ENCODE measurements at places on chromosomes 6 and 20. TPM values are rescaled to one million over a fixed set of nuclear protein-coding genes. Genes with fewer than 3 reads are reported as not detected.

GRCh38 chr6:26159357-26160273, 72.4 kb downstream of the HFE start:
- peak; percentile 7 for DNase-seq

DNA sequence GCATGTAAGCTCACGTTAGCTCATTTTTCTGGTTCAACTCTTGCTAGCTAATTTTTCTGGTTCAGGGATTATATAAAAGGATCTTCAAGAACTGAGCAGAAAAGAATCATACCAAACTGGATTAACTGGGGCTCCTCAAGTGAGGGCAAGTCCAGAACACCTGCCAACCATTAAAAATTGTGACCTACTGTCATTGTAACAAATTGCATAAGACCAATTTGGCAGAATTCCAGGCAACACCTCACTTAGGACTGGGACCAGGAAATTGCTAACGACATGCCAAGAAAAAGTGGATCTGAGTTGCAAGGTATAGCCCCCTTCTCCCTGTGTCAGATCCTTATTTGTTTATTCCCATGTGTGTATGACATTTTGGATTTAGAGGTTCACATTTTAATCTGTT, 216.6 kb downstream of the HIVEP2 start:
- DNase-seq: no peak

DNA sequence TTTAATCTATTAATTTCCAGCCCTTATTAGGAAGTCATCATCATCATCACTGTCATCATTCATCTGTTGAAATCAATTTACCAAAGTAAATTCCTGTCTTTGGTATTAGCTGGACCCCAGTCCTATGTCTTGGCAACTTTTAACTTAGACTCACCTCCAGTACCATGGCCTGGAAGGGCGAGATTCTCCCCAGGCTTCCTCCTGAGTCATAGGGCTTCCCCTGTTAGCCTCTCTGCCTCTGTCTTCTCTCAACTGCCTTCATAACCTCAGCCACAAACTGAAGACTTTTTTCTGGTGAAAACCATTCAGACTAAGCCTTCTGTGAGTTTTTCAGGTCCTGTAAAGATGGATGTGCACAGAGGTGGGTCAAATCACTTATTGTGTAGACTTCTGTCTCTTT, 95.0 kb downstream of the NKAIN2 start:
- no peak for DNase-seq

DNA sequence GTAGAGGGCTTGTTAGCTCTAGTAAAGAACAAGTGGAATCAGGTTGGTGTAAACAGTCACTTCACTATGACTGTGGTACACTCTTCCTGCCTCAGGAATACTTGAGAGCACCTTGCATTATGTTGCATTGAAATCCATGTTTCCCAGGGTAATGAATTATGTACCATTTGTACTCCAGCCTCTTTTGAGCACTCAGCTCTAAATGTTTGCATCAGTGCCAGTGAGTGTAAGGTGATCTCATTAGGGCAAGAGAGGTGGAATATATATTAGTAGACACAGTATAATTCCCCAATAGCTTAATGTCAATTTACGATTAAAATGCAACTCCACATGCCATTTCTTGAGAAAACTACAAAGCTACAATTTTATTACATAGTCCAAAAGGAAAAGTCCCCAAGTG, 319.6 kb upstream of the POU3F2 start:
- no peak for DNase-seq

DNA sequence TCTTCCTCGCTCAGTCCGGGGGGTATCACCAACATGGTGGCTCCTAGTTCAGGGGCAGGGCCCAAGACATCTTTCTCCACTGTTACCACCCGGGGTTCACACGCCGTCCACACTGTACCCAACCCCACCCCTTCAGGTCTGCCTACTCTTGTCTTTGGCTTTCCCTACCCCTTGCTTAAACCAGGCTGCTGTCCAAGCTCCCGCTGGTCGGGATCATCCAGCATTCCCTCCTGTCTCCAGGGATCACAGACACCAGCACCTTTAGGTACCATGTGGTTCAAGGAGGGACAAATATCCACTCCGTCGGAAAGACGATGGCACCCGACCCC, 395 bp downstream of the NELFE start:
- no peak for DNase-seq

The KHDRBS2 gene
- polyA plus RNA-seq: 14.3 TPM

DNA sequence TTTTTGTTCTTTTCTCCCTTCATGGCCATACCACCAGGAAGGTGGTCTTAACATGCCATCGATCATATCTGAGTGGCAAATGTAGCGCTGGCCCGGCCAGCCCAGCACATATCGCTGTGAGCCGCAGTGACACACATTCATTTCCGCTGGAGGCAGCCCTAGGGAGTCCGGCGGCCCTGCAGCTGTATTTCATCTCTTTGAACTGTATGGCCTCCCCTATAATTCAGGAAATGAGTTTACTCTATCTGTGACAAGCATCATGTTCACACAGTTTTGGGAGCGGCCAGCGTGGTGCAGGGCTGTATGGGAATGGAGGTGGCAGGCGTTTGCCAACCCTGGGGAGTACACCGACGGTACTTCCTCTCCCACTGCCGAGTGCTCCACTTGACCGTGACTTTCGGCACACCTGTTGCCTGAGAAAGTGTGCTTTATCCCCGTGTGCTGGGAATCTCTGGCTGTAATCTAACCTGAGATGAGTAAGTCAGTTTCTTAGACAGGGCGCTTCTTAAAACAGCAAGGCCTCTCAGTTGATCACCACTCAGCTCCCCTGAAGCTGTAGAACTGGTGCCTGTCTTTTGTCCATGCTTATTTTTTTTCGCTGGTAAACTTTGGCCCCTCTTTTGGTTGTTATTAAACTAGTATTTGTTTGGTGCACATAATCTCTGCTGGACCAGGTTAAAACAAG, 257.1 kb upstream of the TAB2 start:
- peak; percentile 34 for DNase-seq

The GRM1 gene
- not detected for polyA plus RNA-seq

DNA sequence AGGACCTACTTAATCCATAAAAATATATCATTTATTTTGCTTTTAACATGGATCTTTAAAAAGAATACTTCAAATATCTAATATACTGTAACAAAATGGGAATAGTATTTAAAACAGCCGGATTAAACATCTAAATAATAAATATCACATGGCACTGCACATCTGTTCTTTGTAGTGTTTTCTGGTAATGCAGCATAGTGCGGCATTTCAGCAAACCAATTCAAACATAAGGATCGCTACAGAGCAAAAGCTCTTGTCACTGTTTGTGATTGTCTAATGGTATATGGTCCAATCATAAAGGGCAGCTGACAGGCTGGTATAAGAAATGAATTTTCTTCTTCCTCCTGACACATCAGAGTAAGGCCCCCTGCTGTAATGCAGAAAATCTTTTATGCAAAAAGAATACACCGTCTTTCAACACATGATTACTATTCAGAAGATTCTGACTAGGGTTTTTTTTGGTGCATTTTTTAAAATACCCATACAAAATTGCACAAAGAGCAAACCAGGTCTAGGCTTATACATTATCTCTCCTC, 40.0 kb upstream of the POU3F2 start:
- no peak for DNase-seq

- no peak for DNase-seq
Measured at GRCh38 chr20:46261456-46262253, 46.6 kb downstream of the CDH22 start.

DNA sequence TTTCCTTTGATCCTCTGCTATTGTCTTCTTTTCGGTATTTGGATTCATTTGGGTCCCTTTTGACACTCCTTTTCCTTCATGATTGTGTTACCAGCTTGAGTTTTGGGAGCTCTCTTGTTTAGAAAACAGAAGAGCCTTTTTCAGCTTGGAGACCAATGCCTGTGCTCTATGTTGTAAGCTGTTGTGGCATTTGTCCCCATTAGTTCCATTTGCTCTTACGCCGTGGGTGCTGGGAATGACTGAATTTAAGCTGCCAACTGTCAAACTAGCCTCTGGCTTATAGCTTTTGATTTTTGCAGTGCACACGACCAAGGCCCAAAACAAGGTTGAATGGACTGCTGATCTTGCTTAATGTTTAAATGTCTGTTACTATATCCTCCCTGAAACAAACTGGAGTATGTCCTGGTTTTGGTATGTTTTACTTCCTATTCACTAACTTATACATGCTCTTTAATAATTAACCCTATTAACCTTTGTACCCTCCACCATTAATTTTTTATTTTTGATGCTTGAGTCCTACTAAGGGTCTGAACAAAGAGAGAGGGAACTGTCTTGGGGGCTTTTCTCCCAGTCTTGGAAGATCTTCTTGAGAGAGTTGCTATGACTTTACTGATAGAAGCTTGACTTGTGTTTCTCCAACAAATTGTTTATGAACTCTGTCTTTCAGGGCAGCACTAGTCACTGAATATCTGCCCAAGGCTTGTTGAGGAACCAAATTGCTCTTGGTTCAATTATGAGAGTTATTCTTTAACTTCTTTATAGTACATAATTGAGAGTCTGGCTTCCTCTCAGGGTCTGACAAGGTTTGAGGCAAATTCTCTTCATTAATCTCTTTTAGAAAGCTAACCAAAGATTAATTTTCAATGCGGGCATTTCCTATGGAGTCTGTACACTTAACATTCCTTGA, 100.3 kb upstream of the SIRPG start:
- no peak for DNase-seq

The ADGRF4 gene
- polyA plus RNA-seq: not detected

- DNase-seq: no peak
Measured at GRCh38 chr20:3423126-3423525, 15.7 kb upstream of the DNAAF9 start.

GRCh38 chr20:45985573-45985972, 13.6 kb upstream of the ZNF335 start:
- DNase-seq: no peak

DNA sequence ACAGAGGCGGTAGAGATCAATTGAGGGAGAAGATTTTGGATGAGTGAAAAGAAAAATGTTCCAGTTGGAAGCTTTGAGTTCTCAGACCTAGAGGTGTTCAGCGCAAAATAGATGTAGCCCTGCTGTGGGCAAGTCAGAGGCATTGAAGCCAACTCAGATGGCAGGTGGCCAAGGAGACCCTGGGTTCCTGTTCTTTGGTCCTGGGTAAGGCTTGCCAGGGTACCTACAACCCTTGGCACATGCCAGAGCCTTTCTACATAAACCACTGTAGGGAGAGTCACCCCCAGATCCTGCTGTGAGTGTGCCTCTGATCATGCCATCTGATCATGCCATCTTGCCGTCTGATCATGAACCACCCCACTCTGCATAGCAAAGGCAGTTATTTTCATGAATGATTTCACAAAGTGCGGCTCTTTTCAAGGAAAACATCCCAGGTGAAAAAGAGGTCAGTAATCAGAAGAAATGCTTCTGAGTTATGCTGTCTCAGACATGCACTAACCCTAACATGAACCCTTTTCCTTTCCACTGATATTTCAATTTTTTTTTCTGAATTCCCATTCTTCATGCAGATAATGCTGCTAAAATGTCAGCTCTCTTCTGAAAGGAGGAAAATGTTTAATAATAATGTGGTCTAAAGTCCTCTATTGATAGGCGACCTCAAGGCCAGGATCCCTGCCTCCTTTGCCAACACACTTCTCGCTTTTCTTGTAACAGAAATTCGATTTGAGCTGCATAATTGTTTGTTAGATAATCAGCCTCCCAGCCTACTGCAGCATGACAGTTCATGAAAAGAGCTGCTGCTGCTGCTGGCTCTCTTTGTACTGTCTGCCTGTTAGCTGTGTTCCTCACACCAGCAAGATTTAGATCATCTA, 153.6 kb downstream of the MTHFD1L start:
- no peak for DNase-seq

- peak; percentile 60 for DNase-seq
Measured at GRCh38 chr6:113854531-113855499, 2.3 kb upstream of the MARCKS start.

DNA sequence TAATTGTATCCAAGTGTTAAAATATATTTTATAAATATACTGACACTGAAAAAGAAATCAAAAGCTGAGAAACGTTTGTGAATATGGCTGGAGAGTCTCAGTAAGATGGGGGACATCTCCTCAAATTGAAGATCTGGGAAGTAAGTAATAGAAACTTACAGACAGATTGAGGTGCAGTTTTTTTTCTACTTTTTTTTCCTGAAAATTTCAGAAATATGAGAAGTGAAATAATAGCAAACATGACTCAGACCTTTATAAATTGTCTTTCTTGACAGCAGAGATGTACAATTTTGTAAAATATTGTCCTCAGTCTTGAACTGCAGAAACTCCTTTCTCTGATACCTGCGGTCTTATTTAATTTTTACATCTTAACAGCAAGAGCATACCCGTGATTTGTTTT, 347.1 kb downstream of the UTRN start:
- DNase-seq: no peak

DNA sequence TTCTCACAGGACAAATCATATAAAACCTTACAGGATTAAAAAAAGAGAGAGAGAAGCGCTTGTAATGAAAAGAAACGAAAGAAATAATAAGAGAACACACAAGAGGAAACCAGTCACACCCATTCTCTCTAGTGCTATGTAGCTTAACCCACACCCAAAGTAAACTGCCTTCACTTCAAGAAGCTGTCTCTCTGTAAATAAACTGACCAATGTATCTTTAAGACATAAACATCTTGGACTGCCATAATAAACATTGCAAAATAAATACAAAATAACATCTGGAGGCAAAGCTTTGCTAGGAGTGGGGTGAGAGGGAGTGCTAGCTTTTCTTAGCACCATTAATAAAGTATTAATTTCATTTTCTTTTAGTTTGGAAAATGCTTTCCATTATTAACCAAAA, 61.6 kb upstream of the RNF146 start:
- no peak for DNase-seq

GRCh38 chr20:63929071-63929470, 27.1 kb downstream of the UCKL1 start:
- no peak for DNase-seq

GRCh38 chr6:13695252-13695651, 16.4 kb downstream of the RANBP9 start:
- no peak for DNase-seq

The BPI gene
- polyA plus RNA-seq: not detected

GRCh38 chr6:72865467-72865866, 243.6 kb downstream of the KCNQ5 start:
- no peak for DNase-seq

DNA sequence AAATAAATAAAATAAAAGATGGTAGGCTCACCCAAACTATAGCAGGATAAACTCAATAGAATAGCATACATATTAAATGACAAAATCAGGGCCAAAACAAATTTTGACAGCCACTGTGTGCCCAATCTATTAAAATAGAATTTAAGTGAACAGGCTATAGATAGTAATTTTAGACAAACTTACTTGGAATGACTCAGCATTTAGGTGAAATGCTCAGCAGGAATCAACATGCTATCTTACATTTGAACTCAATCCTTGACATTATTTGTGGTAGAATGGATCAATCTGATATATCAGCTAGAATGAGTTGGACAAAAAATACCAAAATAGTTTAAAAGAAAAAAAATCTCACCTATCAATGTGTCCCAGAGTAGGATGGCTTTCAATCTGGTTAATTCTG, 578.6 kb downstream of the RFPL4B start:
- no peak for DNase-seq

GRCh38 chr6:106417572-106418147, 57.1 kb downstream of the CRYBG1 start:
- DNase-seq: no peak

The COL20A1 gene
- not detected for polyA plus RNA-seq

DNA sequence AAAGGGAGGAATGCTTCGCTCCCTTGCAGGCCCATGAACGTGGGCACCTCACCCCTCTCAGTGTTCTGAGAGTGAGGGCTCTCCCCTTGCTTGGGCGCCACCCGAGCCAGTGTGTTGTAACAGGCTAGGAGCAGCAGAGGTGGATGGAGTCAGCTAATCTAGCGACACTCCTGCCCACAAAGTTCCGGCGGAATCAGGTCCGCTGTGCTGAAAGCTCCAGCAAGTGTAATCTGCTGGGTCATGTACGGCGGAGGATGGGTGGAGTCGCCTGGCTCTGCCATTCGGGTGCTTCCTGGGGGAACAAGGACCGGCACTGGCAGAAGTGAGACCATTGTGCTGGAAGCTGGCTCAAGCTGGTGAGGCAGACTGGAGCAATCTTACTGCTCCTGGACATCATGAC, 1310.1 kb downstream of the EPHA7 start:
- DNase-seq: no peak
